ENCODE measurements at places on chromosomes 5 and 9.

- no peak for DNase-seq
Observed at GRCh38 chr5:181200816-181201215, 4.2 kb downstream of the TRIM7 start.

DNA sequence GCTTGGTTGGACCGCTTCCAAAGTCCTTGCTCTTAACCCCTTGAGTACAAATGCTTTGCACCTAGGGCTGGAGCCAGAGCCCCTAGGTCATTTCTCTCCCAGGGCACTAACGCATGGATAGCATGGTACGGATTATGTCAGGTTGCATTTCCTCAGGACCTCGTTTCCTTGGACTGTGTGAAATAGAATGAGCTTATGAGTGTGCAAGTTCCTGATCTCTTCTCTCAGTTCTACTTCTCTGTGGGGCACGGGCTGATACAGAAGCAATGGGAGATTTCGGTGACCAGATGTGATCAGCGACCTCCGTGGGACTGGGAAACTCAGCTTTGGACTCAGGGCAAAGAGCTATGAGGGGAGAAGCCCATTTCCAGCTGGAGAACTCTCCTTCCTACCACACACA lies 14.2 kb downstream of the SPARC start:
- no peak for DNase-seq

- no peak for DNase-seq
Observed at GRCh38 chr9:131080589-131080988, 15.7 kb upstream of the AIF1L start.

- DNase-seq = no peak
Observed at GRCh38 chr9:91710158-91710557, 239.9 kb downstream of the ROR2 start.

DNA sequence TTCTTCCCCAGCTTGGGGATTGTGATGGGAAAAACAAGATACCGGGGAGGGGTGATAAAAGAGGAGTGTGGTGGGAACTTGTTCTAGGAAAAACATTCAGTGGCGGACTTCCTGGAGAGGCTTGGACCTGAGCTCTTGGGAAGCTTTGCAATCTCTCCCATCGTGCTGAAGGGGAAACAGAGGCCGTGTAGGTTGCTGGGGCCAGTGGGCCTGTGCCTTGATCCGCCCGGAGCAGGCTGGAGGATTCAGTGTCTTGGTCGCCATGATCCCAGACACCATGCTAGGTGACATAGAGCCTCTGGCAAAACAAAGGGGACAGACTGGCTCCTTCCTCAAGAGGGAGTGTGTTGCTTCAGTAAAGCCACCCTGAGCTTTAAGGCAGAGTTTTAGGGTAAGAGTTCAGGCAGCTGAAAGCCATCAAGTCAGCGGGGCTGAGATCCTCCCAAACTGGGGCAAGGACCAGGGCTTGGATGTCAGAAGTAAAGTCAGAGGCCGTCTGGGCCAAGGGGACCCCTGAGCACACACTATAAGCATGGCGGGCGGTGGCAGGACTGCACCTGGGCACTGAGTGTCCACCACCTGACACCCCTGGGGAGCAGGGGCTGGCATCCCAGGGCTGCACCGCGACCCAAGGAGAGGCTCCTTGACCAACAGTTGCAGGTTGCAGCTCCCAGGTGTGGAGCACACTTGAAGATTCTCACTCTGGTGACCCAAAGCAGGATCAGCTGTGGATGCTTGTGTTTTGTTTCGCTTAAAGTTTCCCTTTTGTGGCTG lies 44.7 kb downstream of the TRIP13 start:
- DNase-seq = no peak
